NCI-H1092 (cell line): ENCODE measurements at places on chromosomes 3 and 15.
A peak's percentile ranks its signal among the peaks of the same experiment; 100 is the strongest.

- DNase-seq = peak; percentile 58
Observed at GRCh38 chr3:114290911-114291901, 2.6 kb upstream of the TIGIT start.

DNA sequence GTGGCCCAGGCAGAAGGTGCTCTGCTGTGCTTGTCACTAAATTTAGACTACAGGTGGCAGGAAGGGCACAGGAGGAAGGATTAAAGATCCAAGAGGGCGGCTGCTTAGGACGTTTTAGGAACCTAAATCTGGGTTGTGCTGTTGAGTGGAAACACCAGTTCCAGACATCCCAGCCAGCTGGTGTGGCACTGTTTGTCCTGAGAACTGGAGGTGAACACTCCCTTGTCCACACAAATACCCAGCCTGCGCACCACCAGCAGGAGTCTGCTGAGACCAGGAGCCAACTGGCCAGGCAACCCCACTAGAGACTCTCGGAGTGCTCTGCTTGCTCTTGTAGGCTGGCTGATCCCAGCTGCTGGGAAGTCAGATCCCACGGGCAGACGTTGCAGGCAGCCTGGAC, 30.3 kb upstream of the UACA start:
- no peak for DNase-seq

- peak; percentile 51 for DNase-seq
Observed at GRCh38 chr3:79651536-79652065, 116.2 kb downstream of the ROBO1 start.

DNA sequence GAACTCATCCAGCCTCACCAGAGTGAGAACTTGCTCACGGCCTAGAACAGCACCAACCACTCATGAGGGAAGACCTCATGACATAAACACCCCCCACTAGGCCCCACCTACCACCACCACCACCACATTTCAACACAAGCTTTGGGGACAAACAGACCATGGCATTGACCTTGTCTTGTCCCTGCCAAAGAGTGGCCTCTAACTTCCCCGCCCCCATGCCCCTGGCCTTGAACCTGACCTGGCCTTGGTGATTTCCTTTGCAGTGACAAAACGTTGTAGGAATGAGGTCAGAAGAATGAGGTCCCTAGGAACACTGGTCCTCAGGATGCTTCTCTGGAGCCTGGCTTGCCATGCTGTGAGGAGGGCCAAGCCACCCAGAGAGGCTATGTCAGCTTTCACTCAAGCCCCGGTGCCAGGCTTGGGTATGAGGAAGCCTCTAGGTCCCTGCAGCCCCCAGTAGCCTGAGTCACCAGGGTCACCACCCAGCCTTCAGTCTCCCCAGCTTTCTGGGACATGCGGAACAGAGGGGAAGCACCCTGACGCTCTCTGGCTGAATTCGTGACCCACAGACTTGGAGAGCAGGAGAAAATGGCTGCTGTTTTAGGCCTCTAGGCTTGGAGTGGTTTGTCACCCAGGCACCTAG, 57.9 kb downstream of the TPRA1 start:
- DNase-seq = no peak

DNA sequence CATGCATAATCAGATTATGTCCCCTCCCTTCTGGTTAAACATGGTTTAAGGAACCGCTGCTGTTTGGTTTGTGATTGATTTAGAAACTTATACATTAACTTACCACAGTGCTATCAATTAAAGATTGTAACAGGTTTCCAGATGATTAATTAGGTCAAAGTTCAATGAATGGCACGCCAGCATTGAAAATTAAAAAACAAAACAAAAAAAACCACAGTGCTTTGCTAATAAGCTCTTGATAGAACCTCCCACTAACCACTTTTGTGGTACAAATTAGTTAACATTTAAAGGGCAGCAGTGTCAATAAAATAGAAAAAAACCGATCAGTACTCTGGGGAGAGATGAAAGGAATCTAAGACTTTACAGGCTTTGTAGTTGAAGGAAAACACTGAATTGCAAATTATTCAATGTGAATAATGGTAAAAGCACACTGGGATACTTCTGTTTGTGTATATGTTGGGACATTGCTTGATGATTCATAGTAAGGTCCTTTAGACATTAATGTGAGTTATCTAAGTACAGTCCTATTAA, 7.6 kb upstream of the C3orf38 start:
- no peak for DNase-seq

GRCh38 chr3:63992516-63993209, 30.6 kb downstream of the PSMD6 start:
- no peak for DNase-seq

GRCh38 chr3:140453750-140454149, 224.1 kb upstream of the TRIM42 start:
- DNase-seq = no peak

DNA sequence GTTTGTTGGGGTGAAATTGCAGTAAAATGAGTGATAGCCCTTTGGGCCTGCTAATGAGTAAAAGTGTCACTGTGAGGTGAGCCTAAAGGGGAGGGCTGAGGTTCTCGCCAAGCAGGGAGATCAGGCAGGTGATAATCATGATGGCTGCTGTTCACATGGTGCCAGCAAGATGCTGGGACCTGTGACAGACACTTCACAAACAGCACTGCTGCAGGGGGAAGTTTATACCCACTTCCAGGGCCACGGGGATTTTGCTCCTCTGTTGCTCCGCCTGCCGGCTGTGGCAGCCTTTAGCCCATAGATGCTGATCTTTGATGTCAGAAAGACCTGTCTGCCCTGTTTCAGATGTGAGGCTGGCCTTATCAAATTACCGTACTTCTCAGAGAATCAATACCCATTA, 96.7 kb downstream of the SV2B start:
- no peak for DNase-seq

GRCh38 chr3:46406443-46406787, 451 bp downstream of the CCR5AS start:
- DNase-seq = no peak

GRCh38 chr3:46378426-46378942, 7.7 kb downstream of the CCR5 start:
- no peak for DNase-seq

DNA sequence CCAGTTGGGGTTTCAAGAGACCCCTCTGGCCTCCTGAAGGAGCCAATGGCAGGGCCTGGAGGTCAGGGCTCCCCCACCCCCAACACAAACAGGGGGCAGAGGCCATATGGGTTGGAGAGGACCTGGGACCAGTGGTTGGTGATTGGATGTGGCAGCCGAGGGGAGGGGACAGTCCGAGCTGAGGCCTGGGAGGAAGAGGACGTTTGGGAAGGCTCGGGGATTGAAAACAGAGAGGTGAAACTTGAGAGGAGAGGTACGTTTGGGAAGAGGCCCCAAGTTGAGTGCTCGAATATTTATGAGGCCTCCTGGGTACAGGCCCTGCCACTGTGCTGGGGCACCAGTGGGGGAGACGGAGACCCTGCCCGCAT, 53.7 kb downstream of the DNAJB8 start:
- no peak for DNase-seq

DNA sequence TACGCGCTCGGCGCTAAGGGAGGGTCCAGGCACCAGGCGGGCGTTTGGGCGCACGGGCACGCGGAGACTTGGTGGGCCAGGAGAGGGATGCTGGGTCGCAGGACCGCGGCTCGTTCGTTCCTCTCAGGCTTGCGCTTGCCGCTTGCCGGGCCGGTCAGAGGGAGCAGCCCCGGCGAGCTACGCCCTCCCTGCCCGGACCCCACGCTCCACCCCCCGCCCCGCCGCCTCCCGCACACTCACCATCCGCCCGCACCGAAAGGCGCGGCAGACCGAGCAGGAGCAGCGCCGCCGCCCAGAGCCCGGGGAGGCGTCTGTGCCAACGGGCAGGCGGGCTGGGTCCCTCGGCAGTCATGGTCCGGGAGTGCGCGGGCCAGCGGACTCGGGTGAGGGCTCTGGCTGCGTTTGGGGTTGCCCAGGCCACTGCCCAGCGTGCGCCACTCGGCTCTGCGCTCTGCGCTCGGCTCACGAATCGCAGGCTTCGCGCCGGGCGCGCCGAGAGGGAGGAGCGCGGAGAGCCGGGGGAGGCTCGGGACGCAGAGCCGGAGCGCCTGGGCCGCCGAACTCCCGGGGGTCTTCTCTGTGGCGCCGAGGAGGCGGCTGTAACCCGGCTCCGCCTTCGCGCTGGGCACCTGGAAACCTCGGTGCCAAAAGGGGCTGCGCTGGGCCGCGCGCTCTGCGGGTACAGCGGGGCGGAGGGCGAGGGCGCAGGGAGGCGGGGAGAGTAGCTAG, at the start of gene SUSD5:
Gene SUSD5 (minus strand): TSS at position 365 of the 729 bp plus-strand sequence. CDS start 13 bp downstream, at position 352.
- DNase-seq = no peak

- DNase-seq = no peak
Observed at GRCh38 chr15:50134524-50135024, 15.5 kb upstream of the ATP8B4 start.

- peak; percentile 49 for DNase-seq
Observed at GRCh38 chr15:90637693-90638092, 79.5 kb upstream of the BLM start.

DNA sequence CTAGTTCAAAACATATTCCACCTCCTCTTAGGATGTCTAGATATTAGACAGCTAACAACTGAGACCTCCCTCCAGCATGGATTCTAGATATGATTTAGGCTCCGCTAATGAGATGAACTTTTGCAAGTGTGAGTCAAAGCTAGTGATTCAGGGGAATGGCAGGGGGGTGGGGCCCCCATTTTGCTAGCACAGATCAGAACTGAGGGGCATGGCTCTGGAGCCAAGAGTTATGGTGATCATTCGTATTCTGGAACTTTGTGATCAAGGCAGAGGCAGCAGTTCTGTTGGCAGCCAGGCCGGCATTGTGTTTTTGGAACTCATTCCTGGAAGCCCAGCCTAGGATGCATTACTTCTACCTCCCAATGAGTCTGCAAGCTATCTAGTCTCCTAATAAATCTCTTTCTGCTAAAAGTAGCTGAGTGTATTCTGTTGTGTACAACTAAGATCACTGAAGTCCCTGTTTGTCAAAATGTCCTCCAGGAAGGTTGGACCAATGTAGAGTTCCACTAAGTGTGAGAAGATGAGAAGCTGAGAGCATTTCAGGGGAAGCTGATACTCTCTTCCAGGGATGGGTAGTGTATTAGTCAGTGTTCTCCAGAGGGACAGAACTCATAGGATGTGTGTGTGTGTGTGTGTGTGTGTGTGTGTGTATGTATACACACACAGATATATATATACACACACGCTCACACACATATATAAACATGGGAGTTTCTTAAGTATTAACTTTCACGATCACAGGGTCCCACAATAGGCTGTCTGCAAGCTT, 312.7 kb downstream of the TLE3 start:
- DNase-seq = no peak

GRCh38 chr3:180295811-180296210, 259.1 kb upstream of the PEX5L start:
- DNase-seq = no peak

DNA sequence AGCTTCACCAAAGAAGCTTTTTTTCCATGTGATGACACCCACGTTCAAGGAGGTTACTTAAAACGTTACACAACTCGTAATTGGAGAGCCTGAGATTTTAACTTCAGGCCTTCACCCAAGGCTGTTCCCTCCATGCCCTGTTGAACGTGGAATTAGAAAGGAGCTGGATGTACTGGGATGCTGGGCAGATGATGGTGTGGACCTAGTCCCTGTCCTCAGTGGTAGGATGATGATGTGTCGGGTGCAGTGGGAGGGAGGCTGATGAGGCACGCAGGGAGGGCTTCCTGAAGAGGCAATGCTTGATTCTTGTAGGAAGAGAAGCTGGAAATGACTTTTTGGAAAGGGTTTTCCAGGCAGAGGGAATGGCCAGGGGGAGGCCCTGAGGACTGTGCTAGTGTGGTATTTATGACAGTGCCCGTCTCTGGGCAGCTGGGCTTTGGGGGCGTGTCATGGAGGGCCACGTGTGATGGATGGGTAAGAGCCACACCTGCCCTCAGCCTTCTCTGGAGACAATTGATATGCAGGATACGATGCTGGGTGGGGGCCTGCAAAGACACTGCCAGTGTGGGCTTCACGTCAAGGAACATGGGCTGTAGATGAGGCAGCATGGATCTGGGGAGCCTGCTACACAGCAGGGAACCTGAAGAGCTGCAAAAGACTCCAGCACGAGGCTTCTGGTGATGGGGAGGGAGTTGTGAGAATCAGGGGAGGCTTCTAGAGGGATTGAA, 15.3 kb downstream of the SYNM start:
- DNase-seq = no peak

- no peak for DNase-seq
Observed at GRCh38 chr3:16349986-16350596, 85.1 kb downstream of the OXNAD1 start.

GRCh38 chr3:111910806-111911205, 51.7 kb downstream of the PHLDB2 start:
- no peak for DNase-seq

DNA sequence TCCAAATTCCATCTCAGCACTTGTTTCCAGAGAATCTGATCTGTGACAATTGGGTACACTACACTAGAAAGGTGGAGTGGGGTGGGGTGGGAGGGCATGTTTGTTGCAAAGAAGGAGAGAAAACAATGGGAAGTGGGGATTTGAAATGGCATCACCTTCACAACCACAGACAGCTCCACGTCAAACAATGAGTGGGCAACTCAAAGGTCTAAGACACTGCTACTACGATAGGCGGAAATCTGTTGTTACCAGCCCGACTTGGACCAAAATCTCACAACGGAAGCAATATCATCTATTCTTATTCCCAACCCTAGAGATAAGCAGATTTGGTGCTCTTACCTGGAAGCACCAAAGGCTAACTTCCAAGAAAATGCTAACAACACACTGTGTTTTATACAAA, 3.3 kb downstream of the CYP19A1 start:
- DNase-seq = no peak

GRCh38 chr3:183189641-183190040, 27.1 kb upstream of the LAMP3 start:
- DNase-seq = no peak

GRCh38 chr3:64489361-64490044, 198.3 kb downstream of the ADAMTS9 start:
- DNase-seq = peak; percentile 70

DNA sequence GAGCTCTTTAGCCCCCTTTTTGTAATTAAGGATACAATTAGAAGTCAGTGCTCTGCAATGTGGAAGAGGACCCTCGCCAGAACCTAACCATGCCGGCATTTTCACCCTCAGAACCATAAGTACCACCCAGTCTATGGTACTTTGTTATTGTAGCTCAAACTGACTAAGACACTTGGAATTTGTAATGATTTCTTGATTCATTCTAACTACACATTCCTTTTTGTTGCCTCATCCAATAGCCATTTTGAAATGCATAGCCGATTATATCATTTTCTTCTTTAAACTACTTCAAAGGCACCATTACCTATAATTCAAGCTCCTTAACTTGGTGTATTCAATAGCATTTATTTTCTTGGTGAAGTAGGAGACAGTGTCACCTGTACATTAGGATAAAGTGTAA, 61.4 kb downstream of the GLB1 start:
- DNase-seq = no peak

- no peak for DNase-seq
Observed at GRCh38 chr15:60400944-60401343, 3.2 kb upstream of the ANXA2 start.

GRCh38 chr3:6467186-6467585, 393.7 kb upstream of the GRM7 start:
- DNase-seq = no peak

- DNase-seq = no peak
Observed at GRCh38 chr3:115912372-115912771, 289.1 kb downstream of the GAP43 start.

- DNase-seq = no peak
Observed at GRCh38 chr3:20077068-20077467, 36.8 kb downstream of the KAT2B start.

GRCh38 chr3:81888914-81889557, 127.6 kb upstream of the GBE1 start:
- no peak for DNase-seq

GRCh38 chr3:10845839-10846656, 30.0 kb downstream of the SLC6A11 start:
- no peak for DNase-seq

- DNase-seq = no peak
Observed at GRCh38 chr3:73768524-73769308, 144.0 kb upstream of the PDZRN3 start.
